Activated CD4-positive, alpha-beta T cell treated with anti-CD3 and anti-CD28 coated beads for 48 hours (primary cell): ENCODE measurements at places on chromosomes 7 and 10.

- no peak for DNase-seq
Measured at GRCh38 chr7:17946591-17946990, 6.3 kb upstream of the SNX13 start.

DNA sequence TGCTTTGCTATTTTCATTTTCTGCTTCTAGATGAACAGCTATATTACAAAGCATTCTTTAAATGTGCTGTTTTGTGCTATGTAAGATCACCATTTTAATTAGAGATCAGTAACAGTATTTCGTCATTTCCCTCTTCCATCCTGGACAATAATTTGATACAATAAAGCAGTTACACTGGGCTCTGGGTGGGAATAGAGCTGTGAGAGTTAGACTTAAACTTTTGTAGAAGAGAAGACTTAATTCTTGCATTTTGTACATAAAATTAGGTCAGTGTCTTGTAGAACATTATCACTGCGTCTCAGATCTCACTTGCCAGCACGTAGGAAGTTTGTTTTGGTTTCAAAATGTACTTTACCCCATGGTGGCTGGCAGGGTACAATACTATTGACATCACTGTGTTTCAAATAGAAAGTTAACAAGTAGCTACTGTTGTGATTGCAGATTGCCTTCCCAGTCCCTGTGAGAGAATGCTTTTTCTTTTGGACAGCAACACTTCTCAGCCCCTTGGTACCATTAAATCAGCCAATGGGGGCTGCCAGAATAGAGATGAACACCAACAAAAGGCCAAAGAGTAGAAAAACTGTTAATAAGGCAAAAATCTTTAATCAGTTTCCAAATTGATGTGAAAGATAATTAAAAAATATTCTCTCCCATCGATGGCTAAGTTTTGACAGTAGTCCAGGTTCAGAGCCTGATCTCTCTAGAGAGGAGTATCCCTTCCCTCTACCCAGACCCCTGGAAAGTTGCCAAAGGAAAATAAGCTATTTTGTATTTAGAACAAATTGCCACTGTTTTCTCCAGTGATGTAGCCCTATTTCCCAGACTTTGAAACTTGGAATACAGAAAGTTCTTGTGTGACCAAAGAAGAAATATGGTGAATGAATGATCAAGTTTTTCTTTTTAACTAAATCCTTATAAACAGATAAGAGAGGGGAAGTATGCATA lies 35.1 kb downstream of the SMNDC1 start:
- peak; percentile 24 for DNase-seq

DNA sequence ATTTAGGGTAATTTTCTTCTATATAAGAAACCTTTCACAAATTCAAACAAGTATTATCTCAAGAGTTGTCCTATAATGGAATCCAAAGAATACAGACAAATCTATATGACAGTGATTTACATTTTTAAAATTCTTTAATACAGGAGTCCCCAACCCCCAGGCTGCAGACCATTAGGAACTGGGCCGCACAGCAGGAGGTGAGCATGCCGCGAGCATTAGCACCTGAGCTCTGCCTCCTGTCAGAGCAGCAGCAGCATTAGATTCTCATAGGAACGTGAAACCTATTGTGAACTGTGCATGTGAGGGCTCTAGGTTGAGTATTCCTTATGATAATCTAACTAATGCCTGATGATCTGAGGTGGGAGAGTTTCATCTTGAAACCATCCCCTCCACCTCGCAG lies 37.7 kb downstream of the SNX13 start:
- no peak for DNase-seq

DNA sequence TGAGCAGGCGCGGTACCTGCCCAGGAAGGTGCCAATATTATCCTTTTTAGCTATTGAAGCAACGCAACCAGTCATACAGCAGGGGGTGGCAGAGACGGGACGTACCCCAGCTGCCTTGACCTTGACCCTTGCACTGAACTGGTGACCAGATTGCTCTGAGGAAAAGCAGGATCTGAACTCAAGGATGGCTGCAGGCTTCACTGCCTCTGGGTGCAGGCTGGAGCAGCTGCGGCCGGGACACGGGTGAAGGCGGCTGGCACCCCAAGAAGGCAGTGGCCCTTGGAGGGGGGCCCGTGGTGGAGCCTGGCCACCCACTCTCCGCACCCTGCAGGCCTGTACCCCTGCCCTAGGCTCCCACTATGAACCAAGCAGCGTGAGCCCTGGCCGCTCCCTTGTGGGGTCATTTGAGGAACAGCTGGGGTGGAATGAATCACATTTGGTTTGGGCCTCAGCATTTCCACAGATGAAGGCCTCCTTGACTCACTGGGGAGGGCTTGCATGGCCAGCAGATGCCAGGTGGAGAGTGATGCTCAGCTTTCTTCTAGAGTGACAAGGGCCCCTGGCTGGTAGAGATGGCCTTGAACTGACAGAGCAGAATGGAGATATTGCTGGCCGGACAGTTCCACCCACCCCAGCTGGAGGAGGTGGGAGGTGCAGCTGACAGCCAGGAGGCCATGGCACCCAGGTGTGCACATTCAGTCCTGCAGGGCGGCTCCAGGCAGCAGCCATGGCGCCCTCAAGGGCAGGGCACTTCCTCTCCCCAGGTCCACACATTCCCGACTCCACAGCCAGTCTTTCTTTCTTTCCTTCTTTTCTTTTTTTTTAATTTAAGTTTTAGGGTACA lies 218.7 kb downstream of the WDR37 start:
- DNase-seq = no peak

DNA sequence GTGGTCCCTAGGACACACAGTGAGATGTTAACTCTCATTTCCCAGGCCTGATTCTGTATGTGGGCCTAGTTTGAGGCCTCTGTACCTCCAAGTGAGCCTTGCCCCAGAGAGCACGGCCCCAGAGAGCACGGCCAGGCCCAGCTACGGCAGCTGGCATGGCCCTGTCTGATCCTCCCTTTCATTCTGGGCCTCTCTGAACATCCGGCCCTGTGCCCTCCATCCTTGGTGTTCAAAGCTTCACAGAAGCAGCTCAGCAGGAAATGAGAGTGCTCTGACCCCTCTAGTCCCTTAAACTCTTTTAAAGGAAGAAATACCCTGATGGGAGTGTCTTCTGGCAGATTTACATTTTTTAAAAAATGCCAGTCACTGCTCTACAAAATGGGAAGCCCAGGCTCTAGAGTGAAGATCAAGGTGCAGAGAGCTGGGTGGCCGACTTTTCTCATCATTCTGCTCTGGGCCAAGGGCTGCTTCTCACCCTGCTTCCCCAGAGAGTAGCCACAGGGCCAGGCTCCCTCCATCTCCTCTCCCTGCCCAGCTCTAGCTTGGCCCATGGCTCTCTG lies 171.9 kb downstream of the RPS24 start:
- DNase-seq = no peak

GRCh38 chr7:117830422-117830954 lies 42.8 kb downstream of the CTTNBP2 start:
- no peak for DNase-seq

- no peak for DNase-seq
Measured at GRCh38 chr10:63583909-63584724, 62.9 kb downstream of the REEP3 start.

GRCh38 chr7:30382607-30383006 lies 96.0 kb downstream of the NOD1 start:
- no peak for DNase-seq

- DNase-seq = no peak
Measured at GRCh38 chr7:26865094-26865388, 651 bp upstream of the SKAP2 start.

DNA sequence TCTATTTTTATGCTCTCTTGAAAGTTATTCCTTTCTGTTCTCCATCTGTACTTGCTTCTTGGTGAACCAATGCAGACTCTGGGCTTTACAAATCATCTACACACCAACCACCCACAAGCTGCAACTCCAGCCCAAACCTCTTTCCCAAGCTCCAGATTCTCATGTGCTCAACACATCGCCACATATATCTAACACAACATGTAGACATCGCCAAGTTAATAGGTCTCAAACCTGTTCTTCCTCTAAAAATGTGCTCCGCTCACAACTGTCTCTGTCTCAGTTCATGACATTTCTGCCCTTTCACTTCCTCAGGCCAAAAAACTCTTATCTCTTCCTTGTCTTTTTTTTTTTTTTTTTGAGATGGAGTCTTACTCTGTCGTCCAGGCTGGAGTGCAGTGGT lies 95.7 kb upstream of the EEPD1 start:
- DNase-seq = no peak

DNA sequence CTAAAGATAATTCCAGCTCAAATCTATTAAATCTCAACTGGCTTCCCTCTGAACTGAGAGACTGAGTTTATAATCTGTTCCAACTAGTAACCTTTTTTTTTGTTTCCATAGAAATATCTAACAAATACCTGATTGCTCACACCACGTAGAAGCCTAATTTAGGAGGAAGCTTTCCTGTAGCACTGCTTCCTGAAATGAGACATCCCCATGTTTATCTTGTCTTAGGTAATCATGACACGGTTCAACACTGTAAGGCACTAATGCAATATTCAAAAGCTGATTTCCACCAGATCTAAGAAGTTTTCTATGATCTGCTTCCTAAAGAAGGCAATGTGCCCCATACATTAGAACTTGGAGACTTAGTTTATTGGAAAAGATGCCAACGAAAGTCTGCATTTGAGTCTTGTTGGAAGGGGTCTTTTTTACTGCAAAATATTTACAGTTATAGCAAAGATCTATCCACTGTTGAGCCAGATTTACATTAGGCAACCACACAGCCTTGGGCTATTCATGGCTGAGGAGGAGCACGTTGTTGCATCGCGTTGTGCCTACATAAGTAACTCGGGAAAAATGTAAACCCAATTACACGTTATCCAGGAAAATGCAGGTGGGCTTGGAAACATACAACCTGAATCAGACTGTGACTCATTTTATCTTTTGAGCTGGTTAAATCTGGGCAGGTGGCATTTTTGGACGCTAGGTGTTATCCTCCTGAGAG lies 66.3 kb downstream of the VIPR2 start:
- DNase-seq = no peak

GRCh38 chr7:105602325-105603305 lies 21.3 kb upstream of the EFCAB10 start:
- DNase-seq = no peak

GRCh38 chr7:84497873-84498272 lies 303.3 kb upstream of the SEMA3A start:
- no peak for DNase-seq

GRCh38 chr10:7417103-7417623 lies 6.3 kb upstream of the SFMBT2 start:
- DNase-seq = no peak

DNA sequence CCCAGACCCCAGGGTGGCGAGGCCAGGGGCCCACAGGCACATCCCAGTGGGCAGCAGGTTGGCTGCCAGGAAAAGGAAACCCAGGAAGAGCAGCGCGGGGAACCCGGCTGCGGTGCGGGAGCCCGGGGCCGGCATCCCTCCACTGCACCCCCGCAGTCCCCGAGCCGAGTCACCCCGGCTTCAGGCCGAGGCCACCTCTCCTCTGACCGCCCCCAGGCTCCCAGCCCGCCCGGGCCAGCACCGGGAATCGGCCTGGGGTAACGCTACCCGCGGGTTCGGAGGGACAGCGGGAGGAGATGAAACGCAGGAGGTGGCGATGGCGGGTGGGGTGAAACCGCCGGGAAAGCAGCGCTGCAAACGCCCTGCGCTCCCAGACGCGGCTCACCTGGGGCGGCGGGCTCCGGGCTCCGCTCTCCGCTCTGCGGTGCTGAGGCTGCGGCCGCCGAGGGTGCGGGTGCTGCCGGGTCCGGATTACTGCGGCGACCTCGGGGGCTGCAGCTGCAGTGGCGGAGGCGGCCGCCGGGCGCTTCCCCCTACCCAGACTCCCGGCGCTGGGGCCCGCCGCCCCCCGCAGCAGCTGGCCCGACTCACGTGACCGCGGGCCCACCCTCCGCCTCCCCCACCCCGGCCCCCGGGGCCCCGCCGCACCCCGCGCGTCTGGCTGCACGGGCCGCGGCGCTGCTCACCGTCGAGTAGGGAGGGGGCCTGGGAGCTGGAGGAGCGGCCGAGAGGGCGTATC lies at the start of gene SCRN1:
Gene SCRN1 (minus strand): TSS at position 545 of the 739 bp plus-strand sequence. CDS start 20,734 bp downstream, outside the sequence.
- DNase-seq = peak; percentile 18

GRCh38 chr10:48253970-48254657 lies 20.4 kb downstream of the FRMPD2 start:
- no peak for DNase-seq

- no peak for DNase-seq
Measured at GRCh38 chr7:80236681-80237080, 102.0 kb downstream of the GNAI1 start.
